ENCODE measurements at places on chromosomes 1 and 21. TPM values are rescaled to one million over a fixed set of nuclear protein-coding genes. Genes with fewer than 3 reads are reported as not detected.
A peak's percentile ranks its signal among the peaks of the same experiment; 100 is the strongest.

DNA sequence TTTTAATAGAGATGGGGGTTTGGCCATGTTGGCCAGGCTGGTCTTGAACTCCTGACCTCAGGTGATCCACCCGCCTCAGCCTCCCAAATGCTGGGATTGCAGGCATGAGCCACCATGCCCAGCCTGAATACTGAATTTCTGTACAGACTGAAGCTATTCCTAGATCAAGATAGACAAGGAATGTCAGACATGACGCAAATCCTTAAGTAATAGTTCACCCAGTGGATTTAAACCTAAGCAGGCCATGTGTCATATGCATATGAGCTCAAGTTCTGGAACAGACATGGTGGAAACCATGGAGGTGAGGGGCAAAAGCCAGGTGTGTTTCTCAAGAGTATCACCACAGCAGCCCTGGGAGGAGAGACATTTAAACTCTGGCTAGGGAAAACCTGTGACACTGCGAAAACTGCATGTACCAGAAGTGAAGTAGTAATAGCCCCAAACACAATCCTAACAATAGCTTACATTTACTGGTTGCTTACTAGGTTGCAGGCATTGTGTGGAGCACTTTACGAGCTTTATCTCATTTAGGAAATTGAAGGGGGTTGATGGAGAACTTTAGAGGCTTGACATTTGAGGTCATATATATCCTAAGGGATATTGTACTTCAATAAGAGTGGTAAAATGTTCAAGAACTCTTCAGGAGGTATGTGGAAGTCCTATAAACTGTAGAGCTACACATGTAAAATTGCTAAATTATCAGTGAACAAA, 31.7 kb upstream of the MAN1A2 start:
- no peak overlapping the region for H3K4me3 ChIP-seq
- H3K27ac ChIP-seq, result no peak overlapping the region
- DNase-seq, result no peak
- no peaks in the 10 kb centered on the region for H3K27me3 ChIP-seq

GRCh38 chr21:43733529-43734071, 14.7 kb downstream of the PDXK start:
- no peak overlapping the region for H3K27ac ChIP-seq
- H3K27me3 ChIP-seq, result no peaks in the 10 kb centered on the region
- H3K36me3 ChIP-seq, result peaks cover 17% of the 10 kb centered on the region

GRCh38 chr21:42849759-42850412, 29.5 kb downstream of the WDR4 start:
- H3K4me1 ChIP-seq, result no peaks in the 10 kb centered on the region
- no peak overlapping the region for H3K27ac ChIP-seq
- H3K27me3 ChIP-seq, result no peaks in the 10 kb centered on the region
- peaks cover 35% of the 10 kb centered on the region for H3K36me3 ChIP-seq
- H3K4me3 ChIP-seq, result no peak overlapping the region
- DNase-seq, result no peak

The PLCH2 gene
- total RNA-seq, result 0.14 TPM

GRCh38 chr1:46248122-46248920, 758 bp downstream of the RAD54L start:
- H3K27ac ChIP-seq, result peak overlapping the region; percentile 92
- H3K4me3 ChIP-seq, result peak overlapping the region; percentile 56
- H3K36me3 ChIP-seq, result peaks cover 11% of the 10 kb centered on the region
- no peaks in the 10 kb centered on the region for H3K27me3 ChIP-seq

GRCh38 chr1:220809704-220810103, 23.0 kb downstream of the MTARC1 start:
- H3K36me3 ChIP-seq, result peaks cover 8% of the 10 kb centered on the region
- H3K27ac ChIP-seq, result no peak overlapping the region
- no peak for DNase-seq
- H3K4me1 ChIP-seq, result no peaks in the 10 kb centered on the region
- H3K4me3 ChIP-seq, result no peak overlapping the region

DNA sequence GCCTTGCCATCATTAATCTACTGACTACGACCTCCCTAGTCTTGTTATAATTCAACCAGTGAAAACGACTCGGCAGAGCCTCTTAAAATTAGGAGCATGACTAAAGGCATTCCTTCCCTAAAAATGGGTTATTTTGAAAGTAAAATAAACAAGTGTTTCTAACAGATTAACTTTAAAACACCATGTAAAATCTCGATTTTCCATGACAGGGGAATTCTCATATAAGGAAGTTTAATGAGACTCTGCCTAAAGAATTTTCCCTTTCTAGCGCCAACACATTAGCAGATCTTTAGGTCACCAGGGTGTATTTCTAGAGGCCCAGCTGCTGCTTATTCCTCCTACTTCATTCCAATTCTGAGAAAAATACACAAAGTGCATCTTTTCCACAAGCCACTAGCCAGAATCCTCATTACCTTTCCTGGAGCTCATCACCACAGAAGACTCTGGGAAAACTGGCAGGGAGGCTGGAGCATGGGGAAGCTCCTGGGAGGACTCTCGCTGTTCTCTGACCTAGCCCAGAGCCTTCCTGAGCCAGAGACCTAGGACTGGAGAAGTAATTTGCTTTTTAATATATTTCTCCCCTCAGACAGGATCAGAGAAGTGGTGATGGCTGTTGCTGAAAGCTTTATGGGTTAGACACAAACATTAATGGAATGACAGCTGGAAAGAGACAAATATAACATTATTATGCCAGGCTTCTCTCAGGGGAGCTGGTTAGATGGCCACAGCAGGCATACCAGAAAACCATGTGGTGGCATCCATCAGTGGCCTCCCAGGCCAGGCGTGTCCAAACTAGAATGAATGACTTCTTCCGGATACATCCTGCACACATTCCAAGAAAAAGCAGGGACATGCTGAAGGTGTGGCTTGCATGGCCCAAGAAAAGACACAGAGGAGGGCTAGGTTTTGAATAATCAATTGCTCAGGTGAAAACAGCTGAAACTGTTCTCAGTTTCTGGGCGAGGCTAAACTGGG, 63.6 kb upstream of the CTTNBP2NL start:
- no peak overlapping the region for H3K4me3 ChIP-seq
- no peaks in the 10 kb centered on the region for H3K36me3 ChIP-seq
- no peaks in the 10 kb centered on the region for H3K4me1 ChIP-seq
- H3K27ac ChIP-seq, result no peak overlapping the region

GRCh38 chr1:1858382-1859086, 32.4 kb downstream of the GNB1 start:
- H3K4me1 ChIP-seq, result peaks cover 81% of the 10 kb centered on the region
- H3K27me3 ChIP-seq, result no peaks in the 10 kb centered on the region
- peaks cover 4% of the 10 kb centered on the region for H3K36me3 ChIP-seq
- H3K4me3 ChIP-seq, result no peak overlapping the region

DNA sequence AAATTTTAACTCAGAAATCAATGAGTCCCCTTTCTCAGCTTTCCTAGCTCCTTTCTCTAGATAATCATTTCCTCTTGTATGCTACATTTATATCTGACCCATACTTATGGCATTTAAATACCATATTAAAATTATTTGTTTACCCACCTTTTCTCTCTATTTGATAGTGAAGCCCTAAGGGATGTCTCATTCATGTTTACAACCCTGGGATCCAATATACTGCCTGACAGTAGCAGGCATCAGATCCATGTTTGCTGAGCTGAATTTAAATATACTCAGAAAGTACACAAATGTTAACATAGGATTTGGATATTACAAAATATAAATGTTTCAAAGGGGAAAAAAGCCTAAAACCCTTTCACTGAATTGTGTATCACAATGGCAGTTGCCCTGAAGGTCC, 26.5 kb downstream of the SCMH1 start:
- H3K4me1 ChIP-seq, result no peaks in the 10 kb centered on the region
- no peaks in the 10 kb centered on the region for H3K36me3 ChIP-seq
- no peak for DNase-seq
- H3K27me3 ChIP-seq, result no peaks in the 10 kb centered on the region
- H3K27ac ChIP-seq, result no peak overlapping the region

- DNase-seq, result no peak
- H3K4me3 ChIP-seq, result no peak overlapping the region
- no peaks in the 10 kb centered on the region for H3K4me1 ChIP-seq
- no peaks in the 10 kb centered on the region for H3K36me3 ChIP-seq
- H3K27me3 ChIP-seq, result no peaks in the 10 kb centered on the region
Observed at GRCh38 chr1:237664348-237664747, 226.4 kb downstream of the ZP4 start.

The TMEM51 gene
- 6.3 TPM for total RNA-seq

GRCh38 chr1:25687221-25688017, 70.8 kb downstream of the MAN1C1 start:
- no peaks in the 10 kb centered on the region for H3K36me3 ChIP-seq
- no peak for DNase-seq
- H3K4me3 ChIP-seq, result no peak overlapping the region
- no peaks in the 10 kb centered on the region for H3K27me3 ChIP-seq

The OR2T35 gene
- not detected for total RNA-seq

GRCh38 chr21:20971296-20971921, 26.8 kb upstream of the NCAM2 start:
- no peak overlapping the region for H3K4me3 ChIP-seq
- DNase-seq, result peak; percentile 18
- H3K4me1 ChIP-seq, result no peaks in the 10 kb centered on the region
- no peak overlapping the region for H3K27ac ChIP-seq

DNA sequence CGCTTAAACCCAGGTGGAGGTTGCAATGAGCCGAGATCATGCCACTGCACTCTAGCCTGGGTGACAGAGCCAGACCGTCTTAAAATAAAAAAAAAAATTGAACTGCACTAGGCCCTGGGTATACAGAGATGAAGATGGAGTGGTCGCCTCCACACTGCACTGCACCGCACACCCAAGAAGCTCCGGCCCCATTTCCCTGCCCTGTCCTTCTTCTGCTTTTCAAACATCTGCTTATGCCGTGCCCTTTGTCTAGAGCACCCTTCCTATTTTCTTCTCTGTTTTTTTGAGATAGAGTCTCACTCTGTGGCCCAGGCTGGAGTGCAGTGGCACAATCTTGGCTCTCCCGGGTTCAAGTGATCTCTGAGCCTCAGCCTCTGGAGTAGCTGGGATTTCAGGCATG, 17.4 kb downstream of the IQGAP3 start:
- H3K27me3 ChIP-seq, result no peaks in the 10 kb centered on the region
- H3K27ac ChIP-seq, result no peak overlapping the region
- H3K4me1 ChIP-seq, result peaks cover 15% of the 10 kb centered on the region
- DNase-seq, result no peak
- H3K36me3 ChIP-seq, result peaks cover 36% of the 10 kb centered on the region

- H3K27ac ChIP-seq, result no peak overlapping the region
- H3K4me1 ChIP-seq, result peaks cover 7% of the 10 kb centered on the region
- no peak overlapping the region for H3K4me3 ChIP-seq
Observed at GRCh38 chr1:168443356-168443755, 100.4 kb downstream of the XCL2 start.

The SLC66A1 gene
- total RNA-seq, result 18.9 TPM

DNA sequence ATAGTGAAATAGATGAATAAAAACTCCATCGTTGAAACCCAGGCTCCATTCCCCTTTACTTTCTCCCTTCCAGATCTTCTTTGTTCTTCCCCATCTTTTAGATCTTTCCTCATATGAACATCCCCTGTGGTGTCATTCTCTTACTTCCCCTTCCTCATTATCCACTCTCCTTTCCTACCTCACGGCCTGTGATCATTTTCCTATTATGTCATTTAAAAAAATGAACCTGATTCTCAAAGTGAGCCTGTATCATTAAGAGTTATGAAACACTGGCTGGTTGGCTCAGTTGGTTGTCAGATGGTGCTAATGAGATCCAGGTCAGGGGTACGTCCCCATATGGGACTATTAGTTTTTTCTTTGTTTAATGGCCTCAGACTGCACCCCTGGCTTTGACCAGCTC, 38.3 kb downstream of the TCEANC2 start:
- no peak overlapping the region for H3K4me3 ChIP-seq
- no peaks in the 10 kb centered on the region for H3K36me3 ChIP-seq
- H3K4me1 ChIP-seq, result peaks cover 38% of the 10 kb centered on the region
- no peak for DNase-seq
- H3K27me3 ChIP-seq, result no peaks in the 10 kb centered on the region

DNA sequence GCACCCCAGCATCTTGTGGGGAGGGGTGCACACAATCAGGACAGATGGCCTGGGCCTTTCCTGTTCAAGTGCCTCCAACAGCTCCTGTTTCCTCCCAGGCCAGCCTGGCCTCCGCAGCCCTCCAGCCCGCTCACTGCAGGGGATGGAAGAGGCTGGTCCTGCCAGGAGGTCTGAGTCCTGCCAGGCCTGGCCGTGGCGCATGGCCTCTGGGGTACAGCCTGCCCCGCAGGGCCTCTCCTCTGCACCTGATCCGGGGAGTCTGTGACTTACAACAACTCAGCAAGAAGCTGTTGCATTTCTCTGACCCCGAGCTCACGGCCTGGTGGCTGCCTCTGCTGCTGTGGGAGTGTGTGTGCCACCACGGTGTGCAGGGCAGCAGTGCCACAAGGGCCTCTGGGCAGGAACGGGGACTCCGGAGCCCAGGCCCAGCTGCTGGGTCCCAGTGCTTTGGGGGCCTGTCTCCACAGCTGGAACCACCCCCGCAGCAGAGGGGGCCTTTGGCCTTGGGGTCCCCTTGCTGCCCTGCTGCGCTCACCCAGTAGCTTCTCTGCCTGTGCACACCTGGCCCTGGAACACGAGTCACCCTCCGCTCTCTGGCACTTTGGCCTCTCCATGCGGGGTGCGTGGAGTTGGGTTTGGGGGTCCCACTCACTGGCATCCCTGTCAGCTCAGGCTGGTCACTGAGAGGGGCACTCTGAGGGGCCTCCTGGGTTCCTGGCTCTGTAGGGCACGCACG, 17.4 kb upstream of the LRRC3 start:
- DNase-seq, result no peak
- H3K4me1 ChIP-seq, result peaks cover 40% of the 10 kb centered on the region
- no peaks in the 10 kb centered on the region for H3K36me3 ChIP-seq
- H3K27ac ChIP-seq, result no peak overlapping the region
- no peak overlapping the region for H3K4me3 ChIP-seq
- peaks cover 2% of the 10 kb centered on the region for H3K27me3 ChIP-seq

DNA sequence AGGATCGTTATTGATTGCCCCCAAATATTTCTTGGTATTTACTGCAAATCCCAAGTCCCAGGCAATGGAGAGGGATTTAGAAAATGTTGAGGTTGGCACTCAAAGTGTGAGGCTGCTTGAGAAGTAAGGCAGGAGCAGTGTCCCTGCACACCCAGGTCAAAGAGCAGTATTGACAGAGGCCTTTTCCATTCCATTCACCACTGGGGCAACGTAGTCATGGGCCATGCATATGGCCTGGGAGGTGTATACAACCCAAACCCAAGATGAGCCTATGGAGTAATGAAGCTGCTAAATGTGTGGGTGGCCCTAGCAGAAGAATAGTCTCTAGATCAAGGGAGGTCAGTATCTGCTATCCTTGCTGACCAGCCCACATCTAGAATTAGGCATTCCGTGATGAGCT, 245.6 kb downstream of the FOXD2 start:
- H3K36me3 ChIP-seq, result no peaks in the 10 kb centered on the region
- H3K4me1 ChIP-seq, result no peaks in the 10 kb centered on the region
- peaks cover 46% of the 10 kb centered on the region for H3K27me3 ChIP-seq
- H3K27ac ChIP-seq, result no peak overlapping the region

The YOD1 gene
- 14.1 TPM for total RNA-seq

- no peaks in the 10 kb centered on the region for H3K4me1 ChIP-seq
- H3K27ac ChIP-seq, result no peak overlapping the region
Observed at GRCh38 chr1:53060579-53060978, 1.4 kb upstream of the PODN start.

The SWT1 gene
- total RNA-seq, result 2.5 TPM

All from HepG2 (cell line).